Sigmoid colon (tissue), 7 donors: ENCODE measurements at places on chromosomes 1 and 21. TPM values are rescaled to one million over a fixed set of nuclear protein-coding genes. Genes with fewer than 3 reads are reported as not detected.

- peaks cover 39% of the 10 kb centered on the region for H3K27me3 ChIP-seq
- no peak for DNase-seq
- H3K4me1 ChIP-seq: peaks cover 11% of the 10 kb centered on the region
- no peaks in the 10 kb centered on the region for H3K36me3 ChIP-seq
- H3K4me3 ChIP-seq: no peak overlapping the region
- no peak overlapping the region for H3K27ac ChIP-seq
Measured at GRCh38 chr1:84896279-84896678, 3.3 kb upstream of the LPAR3 start.

- H3K4me1 ChIP-seq: no peaks in the 10 kb centered on the region
- H3K27ac ChIP-seq: no peak overlapping the region
- DNase-seq: no peak
- no peak overlapping the region for H3K4me3 ChIP-seq
- no peaks in the 10 kb centered on the region for H3K27me3 ChIP-seq
- H3K36me3 ChIP-seq: no peaks in the 10 kb centered on the region
Measured at GRCh38 chr1:26293911-26294463, 12.4 kb downstream of the UBXN11 start.

DNA sequence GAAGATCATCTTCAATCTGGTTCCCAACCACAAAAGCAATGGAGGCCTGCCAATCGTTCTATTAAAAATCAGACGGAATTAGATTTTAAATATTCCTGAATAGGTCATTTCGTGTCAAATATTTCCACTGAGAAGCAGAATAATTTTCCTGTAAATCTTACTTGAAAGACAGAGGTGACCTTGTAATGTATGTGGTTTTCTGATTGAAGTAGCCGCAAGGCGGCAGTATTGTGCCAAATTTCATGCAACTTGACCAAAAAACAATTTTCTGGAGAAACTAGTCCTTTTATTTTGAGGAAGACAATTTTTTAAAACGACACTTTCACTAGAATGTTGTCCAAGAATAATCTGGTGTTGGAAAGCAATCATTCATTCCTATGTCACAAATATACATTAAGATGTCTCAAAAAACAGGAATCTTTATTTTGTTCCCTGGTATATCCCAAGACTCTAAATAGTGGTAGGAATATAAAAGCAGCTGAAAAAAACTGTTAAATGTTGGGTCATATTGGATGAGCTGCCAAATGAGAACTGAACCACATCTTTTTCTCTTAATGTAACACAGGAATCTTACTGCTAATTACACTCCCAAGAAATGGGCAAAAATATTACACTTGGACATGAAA is 33.6 kb downstream of the SPAG17 start:
- H3K36me3 ChIP-seq: no peaks in the 10 kb centered on the region
- no peak overlapping the region for H3K4me3 ChIP-seq
- no peak overlapping the region for H3K27ac ChIP-seq
- no peaks in the 10 kb centered on the region for H3K4me1 ChIP-seq
- H3K27me3 ChIP-seq: no peaks in the 10 kb centered on the region

DNA sequence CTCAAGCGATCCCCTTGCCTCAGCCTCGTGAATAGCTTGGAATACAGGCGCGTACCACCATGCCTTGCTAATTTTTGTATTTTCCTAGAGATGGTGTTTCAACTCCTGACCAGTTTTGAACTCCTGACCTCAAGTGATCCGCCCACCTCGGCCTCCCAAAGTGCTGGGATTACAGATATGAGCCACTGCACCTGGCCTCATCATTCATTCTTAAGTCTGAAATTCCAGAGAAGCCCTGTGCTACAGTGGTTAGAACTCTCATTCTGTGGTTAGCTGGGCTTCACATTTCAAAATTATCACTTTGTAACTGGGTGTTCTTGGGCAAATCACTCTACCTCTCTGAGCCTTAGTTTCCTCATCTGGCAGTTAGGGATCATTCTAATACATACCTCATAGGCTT is 86.1 kb upstream of the POU3F1 start:
- no peak for DNase-seq
- H3K27me3 ChIP-seq: peaks cover 65% of the 10 kb centered on the region
- no peaks in the 10 kb centered on the region for H3K36me3 ChIP-seq
- H3K4me3 ChIP-seq: no peak overlapping the region

GRCh38 chr21:39094087-39094780 is 89.0 kb downstream of the PSMG1 start:
- no peaks in the 10 kb centered on the region for H3K4me1 ChIP-seq
- peak overlapping the region; percentile 45 for H3K27ac ChIP-seq

DNA sequence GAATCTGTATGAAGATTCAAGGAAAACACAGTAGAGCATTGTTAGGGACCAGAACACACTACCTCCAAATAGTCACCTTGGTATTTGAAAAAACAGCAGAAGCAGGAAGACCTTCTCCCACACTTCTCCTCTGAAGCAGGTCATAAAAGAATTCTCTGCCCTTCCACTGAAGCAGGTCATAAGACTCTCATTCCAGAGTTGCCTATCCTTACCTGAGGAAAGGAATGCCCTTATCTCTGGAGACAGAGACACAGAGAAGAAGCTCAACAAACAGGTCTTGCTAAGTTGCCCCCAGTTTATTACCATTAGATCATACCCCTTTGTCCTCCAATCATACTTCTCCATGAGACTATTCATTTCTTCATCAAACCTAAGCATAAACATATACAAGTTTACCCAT is 225.8 kb upstream of the TNR start:
- H3K4me1 ChIP-seq: peaks cover 7% of the 10 kb centered on the region
- no peaks in the 10 kb centered on the region for H3K36me3 ChIP-seq

GRCh38 chr1:62436039-62436465 is 797 bp upstream of the USP1 start:
- no peaks in the 10 kb centered on the region for H3K27me3 ChIP-seq
- DNase-seq: no peak
- H3K27ac ChIP-seq: peak overlapping the region; percentile 96
- H3K4me3 ChIP-seq: peak overlapping the region; percentile 83

- no peaks in the 10 kb centered on the region for H3K27me3 ChIP-seq
- H3K36me3 ChIP-seq: no peaks in the 10 kb centered on the region
Measured at GRCh38 chr1:203052601-203053000, 26.3 kb downstream of the PPFIA4 start.

- no peaks in the 10 kb centered on the region for H3K27me3 ChIP-seq
- H3K27ac ChIP-seq: peak overlapping the region; percentile 66
- H3K4me3 ChIP-seq: no peak overlapping the region
- H3K36me3 ChIP-seq: no peaks in the 10 kb centered on the region
- peak; percentile 90 for DNase-seq
Measured at GRCh38 chr1:58584082-58584895, 7.2 kb upstream of the TACSTD2 start.

F13B gene
- not detected for total RNA-seq

- peaks cover 8% of the 10 kb centered on the region for H3K4me1 ChIP-seq
- DNase-seq: peak; percentile 65
- no peak overlapping the region for H3K4me3 ChIP-seq
- no peaks in the 10 kb centered on the region for H3K36me3 ChIP-seq
- no peaks in the 10 kb centered on the region for H3K27me3 ChIP-seq
- H3K27ac ChIP-seq: peak overlapping the region; percentile 44
Measured at GRCh38 chr1:84253891-84254290, 47.6 kb upstream of the SAMD13 start.

- H3K36me3 ChIP-seq: no peaks in the 10 kb centered on the region
- H3K4me3 ChIP-seq: no peak overlapping the region
- H3K27me3 ChIP-seq: no peaks in the 10 kb centered on the region
- no peak for DNase-seq
- no peak overlapping the region for H3K27ac ChIP-seq
- peaks cover 10% of the 10 kb centered on the region for H3K4me1 ChIP-seq
Measured at GRCh38 chr1:204509186-204509635, 7.0 kb upstream of the MDM4 start.

UBE2Q1 gene
- total RNA-seq: 15.1 TPM

THEM4 gene
- total RNA-seq: 18.5 TPM

EDN2 gene
- not detected for total RNA-seq

DNA sequence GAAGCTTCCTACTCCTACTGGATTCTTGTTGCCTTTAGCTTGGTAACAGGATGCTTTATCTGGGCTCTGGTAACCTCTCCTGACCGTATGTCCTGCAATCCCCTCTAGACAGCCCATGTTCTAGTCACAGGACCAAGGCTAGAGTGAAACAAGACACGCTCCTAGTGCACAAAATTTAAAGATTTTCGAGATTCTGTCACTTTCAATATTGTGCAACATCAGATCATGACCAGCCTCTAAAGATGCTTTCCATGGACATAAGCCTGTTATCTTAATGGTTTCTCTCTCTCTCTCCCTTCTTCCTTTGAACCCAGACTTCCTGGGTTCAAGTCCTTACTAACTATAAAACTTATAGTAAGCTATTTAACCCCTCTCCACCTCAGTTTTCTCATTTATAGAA is 1.6 kb upstream of the LY9 start:
- no peaks in the 10 kb centered on the region for H3K4me1 ChIP-seq
- H3K36me3 ChIP-seq: no peaks in the 10 kb centered on the region
- no peak for DNase-seq
- H3K27me3 ChIP-seq: no peaks in the 10 kb centered on the region
- H3K4me3 ChIP-seq: no peak overlapping the region

NUP210L gene
- not detected for total RNA-seq

DFFB gene
- total RNA-seq: 6.1 TPM

FLG gene
- not detected for total RNA-seq

DNA sequence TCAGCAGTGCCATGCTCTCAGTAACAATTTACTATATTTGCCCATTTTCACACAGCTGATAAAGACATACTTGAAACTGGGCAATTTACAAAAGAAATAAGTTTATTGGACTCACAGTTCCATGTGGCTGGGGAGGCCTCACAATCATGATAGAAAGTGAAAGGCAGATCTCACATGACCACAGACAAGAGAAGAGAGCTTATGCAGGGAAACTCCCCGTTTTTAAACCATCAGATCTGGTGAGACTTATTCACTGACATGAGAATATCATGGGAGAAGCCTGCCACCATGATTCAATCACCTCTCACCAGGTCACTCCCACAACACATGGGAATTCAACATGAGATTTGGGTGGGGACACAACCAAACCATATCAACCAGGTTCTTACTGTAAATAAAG is 112.1 kb upstream of the C1orf87 start:
- no peaks in the 10 kb centered on the region for H3K36me3 ChIP-seq
- no peak overlapping the region for H3K4me3 ChIP-seq
- H3K27ac ChIP-seq: no peak overlapping the region
- H3K4me1 ChIP-seq: no peaks in the 10 kb centered on the region
- H3K27me3 ChIP-seq: no peaks in the 10 kb centered on the region
- no peak for DNase-seq

DNA sequence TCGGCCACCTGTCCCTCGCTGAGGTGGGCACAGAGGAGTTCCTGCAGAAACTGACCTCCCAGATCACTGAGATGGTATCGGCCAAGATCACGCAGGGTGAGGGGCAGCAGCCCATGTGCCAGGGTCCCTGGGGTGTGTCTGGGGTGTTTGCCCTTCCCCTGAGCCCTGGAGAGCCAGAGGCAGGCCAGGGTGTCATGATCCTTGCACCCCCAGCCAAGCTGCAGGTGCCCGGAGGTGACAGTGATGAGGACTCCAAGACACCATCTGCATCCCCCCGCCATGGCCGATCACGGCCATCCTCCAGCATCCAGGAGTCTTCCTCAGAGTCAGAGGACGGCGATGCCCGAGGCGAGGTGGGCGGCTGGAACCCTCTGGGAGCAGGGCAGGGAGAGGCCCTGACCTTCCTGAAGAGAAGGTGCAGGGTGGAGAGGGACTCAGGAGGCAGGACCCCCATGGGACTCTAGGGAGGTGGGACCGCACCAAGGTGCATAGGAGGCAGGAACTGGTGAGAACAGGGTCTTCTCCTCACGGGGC is 69.5 kb downstream of the TRIM11 start:
- DNase-seq: peak; percentile 60
- H3K36me3 ChIP-seq: peaks cover 7% of the 10 kb centered on the region
- no peak overlapping the region for H3K4me3 ChIP-seq
- H3K4me1 ChIP-seq: no peaks in the 10 kb centered on the region
- H3K27ac ChIP-seq: no peak overlapping the region

RUNX3 gene
- 0.36 TPM for total RNA-seq

MNDA gene
- total RNA-seq: 4.5 TPM

MTARC1 gene
- 6.1 TPM for total RNA-seq

DNA sequence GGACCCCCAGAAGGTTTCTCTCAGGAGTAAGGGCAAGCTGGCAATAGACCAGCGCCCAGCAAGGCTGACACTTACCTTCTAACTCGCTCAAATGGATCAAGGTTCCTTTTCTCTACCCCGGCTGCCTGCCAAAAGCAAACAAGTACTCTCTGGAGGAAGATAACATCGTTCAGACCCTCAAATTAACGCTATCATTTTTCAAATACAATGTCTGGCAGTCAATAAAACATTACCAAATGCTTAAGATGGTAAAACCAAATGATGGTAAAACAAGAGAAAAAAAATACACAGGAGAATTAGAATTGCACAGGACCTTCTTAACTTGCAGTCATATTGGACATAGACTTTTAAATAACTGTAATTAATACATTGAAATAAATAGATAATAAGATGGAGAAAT is 148.1 kb downstream of the SPATA46 start:
- H3K36me3 ChIP-seq: no peaks in the 10 kb centered on the region
- H3K27me3 ChIP-seq: no peaks in the 10 kb centered on the region
- no peaks in the 10 kb centered on the region for H3K4me1 ChIP-seq
- DNase-seq: no peak

LCA5L gene
- total RNA-seq: 3.1 TPM

- no peak overlapping the region for H3K27ac ChIP-seq
- peaks cover 8% of the 10 kb centered on the region for H3K4me1 ChIP-seq
- no peaks in the 10 kb centered on the region for H3K27me3 ChIP-seq
- no peak overlapping the region for H3K4me3 ChIP-seq
Measured at GRCh38 chr21:35921471-35921870, 138.9 kb downstream of the SETD4 start.

DNA sequence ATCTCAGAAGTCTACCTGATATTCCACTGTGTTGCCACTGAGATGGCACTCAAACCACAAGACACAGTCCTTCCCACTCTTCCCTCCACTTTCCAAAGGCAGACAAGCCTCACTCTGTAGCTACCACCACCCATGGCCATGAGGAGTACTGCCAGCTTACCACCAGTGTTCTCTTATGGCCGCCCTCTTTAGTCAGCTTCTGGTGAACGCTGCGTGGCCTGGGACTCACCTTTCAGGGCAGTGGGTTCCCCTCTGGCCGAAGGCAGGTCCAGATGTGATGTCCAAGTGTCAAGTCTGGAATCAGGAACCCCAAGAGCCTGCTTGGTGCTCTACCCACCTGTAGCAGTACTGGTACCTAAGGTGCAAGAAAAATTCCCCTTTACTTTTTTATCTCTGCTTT is 580.8 kb downstream of the LRRIQ3 start:
- H3K36me3 ChIP-seq: no peaks in the 10 kb centered on the region
- no peaks in the 10 kb centered on the region for H3K27me3 ChIP-seq
- no peak for DNase-seq
- no peak overlapping the region for H3K27ac ChIP-seq
- no peak overlapping the region for H3K4me3 ChIP-seq

- H3K4me1 ChIP-seq: no peaks in the 10 kb centered on the region
- no peak for DNase-seq
- no peak overlapping the region for H3K27ac ChIP-seq
- H3K36me3 ChIP-seq: no peaks in the 10 kb centered on the region
- H3K4me3 ChIP-seq: no peak overlapping the region
Measured at GRCh38 chr21:38459490-38459889, 38.8 kb downstream of the ERG start.

- no peaks in the 10 kb centered on the region for H3K4me1 ChIP-seq
- H3K4me3 ChIP-seq: no peak overlapping the region
Measured at GRCh38 chr1:150498342-150498741, 9.6 kb upstream of the ECM1 start.

- H3K27me3 ChIP-seq: no peaks in the 10 kb centered on the region
- no peaks in the 10 kb centered on the region for H3K36me3 ChIP-seq
- H3K4me3 ChIP-seq: no peak overlapping the region
- H3K27ac ChIP-seq: peak overlapping the region; percentile 96
Measured at GRCh38 chr1:15951341-15952153, 24.4 kb downstream of the ZBTB17 start.

GRCh38 chr1:209710093-209710492 is 5.4 kb downstream of the HSD11B1 start:
- no peak overlapping the region for H3K4me3 ChIP-seq
- H3K36me3 ChIP-seq: no peaks in the 10 kb centered on the region
- no peaks in the 10 kb centered on the region for H3K27me3 ChIP-seq
- DNase-seq: no peak

CLCA2 gene
- not detected for total RNA-seq
